ENCODE measurements at places on chromosomes 1 and 21.

DNA sequence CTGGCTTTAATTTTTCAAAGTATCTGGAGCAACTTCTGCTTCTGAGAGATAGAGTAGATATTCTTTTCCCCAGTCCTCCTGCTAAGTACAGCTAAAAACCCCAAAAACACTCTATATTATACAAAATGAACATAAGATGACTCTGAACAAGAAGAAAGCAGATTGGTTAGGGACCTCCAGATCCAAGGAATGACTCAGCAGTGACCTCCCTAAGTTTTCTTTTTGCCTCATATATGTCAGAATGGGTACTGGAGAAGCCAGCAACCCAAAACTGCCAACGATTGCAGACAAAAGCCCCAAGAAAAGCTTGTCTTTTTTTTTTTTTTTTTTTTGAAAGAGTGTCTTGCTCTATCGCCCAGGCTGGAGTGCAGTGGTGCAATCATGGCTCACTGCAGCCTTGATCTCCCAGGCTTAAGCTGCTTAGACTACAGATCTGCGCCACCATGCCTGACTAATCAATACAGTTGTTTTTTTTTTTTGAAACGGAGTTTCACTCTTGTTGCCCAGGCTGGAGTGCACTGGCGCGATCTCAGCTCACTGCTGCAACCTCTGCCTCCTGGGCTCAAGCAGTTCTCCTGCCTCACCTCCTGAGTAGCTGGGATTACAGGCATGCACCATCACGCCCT, 22.7 kb downstream of the NDUFS5 start:
- no peak overlapping the region for H3K27ac ChIP-seq
- no peaks in the 10 kb centered on the region for H3K4me1 ChIP-seq
- no peak for DNase-seq
- H3K36me3 ChIP-seq: no peaks in the 10 kb centered on the region
- H3K4me3 ChIP-seq: no peak overlapping the region

DNA sequence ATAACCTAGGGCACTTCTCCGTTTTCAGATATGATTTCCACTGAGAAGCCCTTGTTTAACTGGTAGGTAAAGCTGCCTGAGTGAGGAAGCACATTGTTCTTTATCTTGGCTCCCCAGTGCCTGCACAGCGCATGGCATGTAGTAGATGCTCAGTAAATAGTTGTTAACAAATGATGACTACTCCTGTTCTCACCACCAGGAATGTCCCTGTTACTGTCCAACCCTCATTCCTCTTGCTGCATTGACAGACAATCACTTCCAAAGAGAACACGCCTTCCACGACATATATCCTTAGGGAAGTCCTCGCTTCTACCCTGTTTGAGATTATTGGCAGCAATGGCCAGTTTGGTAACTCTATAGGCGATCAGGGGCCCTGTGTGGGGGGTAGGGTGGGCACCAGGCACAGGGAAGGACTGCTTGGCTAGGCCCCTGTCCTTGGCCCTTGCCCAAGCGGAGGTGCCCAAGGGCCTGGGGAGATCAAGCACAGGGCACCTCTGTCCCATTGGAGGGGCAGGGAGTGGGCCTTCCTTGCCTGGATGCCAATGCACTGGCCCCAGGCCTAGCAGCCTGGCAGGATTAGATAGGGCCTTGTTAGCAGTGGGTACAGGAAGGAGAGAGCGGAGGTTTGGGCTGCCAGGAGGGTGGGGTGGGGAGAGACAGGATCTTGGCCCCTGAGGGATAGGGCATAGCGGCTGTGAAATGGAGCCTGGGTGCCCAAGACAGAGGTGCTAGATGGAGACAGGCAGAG, 10.2 kb downstream of the NES start:
- no peak overlapping the region for H3K4me3 ChIP-seq
- H3K36me3 ChIP-seq: no peaks in the 10 kb centered on the region
- DNase-seq: no peak
- no peak overlapping the region for H3K27ac ChIP-seq

DNA sequence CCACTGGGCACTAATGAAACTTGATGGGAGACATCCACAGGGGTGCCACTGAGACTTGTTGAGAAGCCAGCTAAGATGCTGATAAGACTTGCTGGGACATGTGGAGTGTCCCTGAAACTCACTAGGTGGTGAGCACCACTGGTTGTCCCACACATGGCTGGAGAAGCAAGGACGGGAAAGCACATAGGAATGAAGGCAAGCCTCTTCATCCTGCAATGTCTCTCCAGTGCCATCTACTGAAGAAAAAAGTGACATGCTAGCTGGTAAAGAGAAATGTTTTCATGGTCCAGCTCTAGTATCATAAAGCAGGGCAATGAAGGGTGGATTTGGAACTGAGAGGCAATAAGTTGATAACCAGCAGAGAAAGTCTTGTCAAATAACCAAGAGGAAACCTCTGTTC, 283.0 kb downstream of the PAPPA2 start:
- no peak overlapping the region for H3K27ac ChIP-seq
- H3K36me3 ChIP-seq: peaks cover 2% of the 10 kb centered on the region
- H3K4me3 ChIP-seq: no peak overlapping the region
- no peaks in the 10 kb centered on the region for H3K4me1 ChIP-seq
- H3K27me3 ChIP-seq: no peaks in the 10 kb centered on the region
- DNase-seq: no peak

- peaks cover 30% of the 10 kb centered on the region for H3K4me1 ChIP-seq
- H3K27ac ChIP-seq: peak overlapping the region; percentile 88
- DNase-seq: peak; percentile 66
- H3K36me3 ChIP-seq: no peaks in the 10 kb centered on the region
- no peaks in the 10 kb centered on the region for H3K27me3 ChIP-seq
These were observed 90.6 kb downstream of the GLUL start for GRCh38 chr1:182301026-182301436.

GRCh38 chr1:63448731-63449246, 74.2 kb downstream of the ITGB3BP start:
- H3K4me3 ChIP-seq: no peak overlapping the region
- no peaks in the 10 kb centered on the region for H3K4me1 ChIP-seq
- H3K27ac ChIP-seq: no peak overlapping the region
- DNase-seq: no peak
- no peaks in the 10 kb centered on the region for H3K36me3 ChIP-seq

GRCh38 chr21:35476621-35477395, 427.7 kb upstream of the RUNX1 start:
- peak overlapping the region; percentile 56 for H3K27ac ChIP-seq
- H3K36me3 ChIP-seq: peaks cover 2% of the 10 kb centered on the region
- peaks cover 19% of the 10 kb centered on the region for H3K4me1 ChIP-seq
- H3K4me3 ChIP-seq: no peak overlapping the region
